ENCODE measurements at places on chromosomes 5 and 9.

- DNase-seq = no peak
Observed at GRCh38 chr9:107971241-107971640, 481.7 kb upstream of the KLF4 start.

GRCh38 chr5:1479581-1480188 lies 34.4 kb upstream of the SLC6A3 start:
- peak; percentile 59 for DNase-seq

DNA sequence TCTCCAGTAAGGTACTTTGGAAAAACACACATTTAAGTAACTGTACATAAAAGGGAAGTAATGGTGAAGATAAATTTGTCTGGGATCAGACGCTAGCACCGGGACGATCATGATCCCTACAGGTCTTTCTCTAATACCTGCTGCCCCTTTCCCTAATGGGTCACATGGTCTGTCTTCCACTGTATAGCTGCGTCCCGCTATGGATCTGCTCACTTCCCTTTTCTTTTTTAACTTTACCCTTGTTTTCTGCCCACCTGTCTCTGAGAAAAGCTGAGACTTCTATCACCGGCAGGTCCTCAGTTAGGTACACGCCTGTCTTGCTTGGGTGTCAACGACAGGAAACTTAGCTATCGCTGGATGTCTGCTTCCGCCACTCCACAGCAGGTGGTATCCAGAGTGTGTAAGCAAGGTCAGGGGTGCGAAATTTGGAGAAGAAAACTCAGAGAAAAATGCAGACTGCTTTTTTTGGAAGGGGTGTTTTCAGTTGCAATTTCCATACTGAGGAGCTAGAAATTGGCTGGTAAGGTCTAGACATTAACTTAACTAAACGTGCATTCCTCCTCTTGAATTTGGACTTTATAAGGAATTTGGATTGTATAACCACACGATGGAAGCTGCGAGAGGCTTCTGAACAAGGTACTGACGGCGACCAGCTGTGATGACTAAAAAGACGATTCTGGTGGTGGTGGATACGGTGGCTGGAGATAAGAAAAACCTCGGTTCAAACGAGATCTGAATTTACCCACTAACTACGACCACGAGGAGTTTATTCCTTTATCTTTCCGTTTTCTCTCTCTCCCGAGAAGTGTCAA lies 1.1 kb upstream of the ICE1 start:
- DNase-seq = no peak

DNA sequence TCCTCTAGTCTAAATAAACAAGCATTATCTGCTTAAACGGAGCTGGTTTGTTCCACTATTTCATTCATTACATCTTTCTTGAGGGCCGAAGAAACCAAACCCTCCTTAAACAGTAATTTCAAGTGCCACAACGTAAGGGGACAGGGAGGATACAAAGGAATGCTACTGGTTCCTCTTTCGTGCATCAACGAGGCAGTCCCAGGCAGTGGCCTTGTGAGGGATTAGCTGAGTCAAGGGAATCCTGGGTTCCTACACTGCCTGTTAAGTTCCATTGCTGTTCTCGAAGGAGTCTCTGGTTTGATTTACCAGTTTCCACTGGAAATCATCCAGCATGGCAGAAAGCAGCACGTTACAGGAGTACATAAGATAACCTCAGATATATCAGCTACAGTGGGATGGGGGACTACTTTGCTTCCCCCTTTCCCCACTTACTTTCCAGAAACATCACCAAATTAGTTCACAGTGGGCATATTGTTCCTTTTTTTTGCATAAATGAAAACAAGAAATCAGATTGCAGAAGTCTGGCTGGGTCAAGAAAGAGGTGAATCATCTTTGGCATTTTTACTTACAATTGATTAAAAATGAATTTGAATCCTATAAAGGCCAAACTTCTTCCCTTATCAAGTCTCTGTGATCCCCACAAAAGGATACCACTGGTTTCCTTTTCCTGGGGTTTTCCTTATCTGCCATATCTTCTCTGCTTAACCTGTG lies 2.5 kb upstream of the RANBP3L start:
- no peak for DNase-seq

DNA sequence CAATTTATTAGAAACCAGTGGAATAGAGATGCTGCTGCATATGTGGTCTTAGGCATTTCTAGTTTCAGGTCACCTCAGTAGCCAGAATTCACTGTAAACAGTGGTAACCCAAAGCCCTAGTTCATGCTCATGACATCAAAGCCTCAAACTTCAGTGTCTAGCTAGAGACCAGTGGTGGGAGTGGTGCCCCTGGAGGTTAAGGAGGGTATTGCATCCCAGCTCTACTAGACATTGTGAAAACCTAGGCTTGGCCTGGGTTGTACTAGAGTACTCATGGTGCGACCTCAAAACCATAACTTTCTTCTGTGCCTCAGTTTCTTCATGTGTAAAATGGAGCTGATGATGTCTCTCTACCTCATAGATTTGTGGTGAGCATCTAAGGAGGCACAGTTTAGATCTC lies 18.8 kb downstream of the COL5A1 start:
- DNase-seq = no peak

DNA sequence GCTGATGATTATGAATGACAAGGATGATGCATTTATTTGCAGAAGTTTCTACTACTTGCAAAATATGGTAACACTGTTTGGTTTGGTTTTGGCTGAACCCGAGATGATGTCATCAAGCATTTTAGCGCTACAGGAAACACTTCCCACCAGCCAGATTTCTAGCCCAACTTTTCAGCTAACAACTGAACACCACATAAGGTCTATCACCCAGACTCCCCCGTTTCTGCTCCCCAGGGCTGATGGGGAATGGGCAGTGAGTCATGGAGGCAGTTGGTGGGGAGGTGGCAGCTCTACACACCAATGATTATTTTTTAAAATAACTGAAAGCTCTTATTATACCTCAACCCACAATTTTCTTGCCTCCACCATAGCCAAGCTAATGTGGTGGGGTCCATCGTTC lies 302.9 kb downstream of the CEMIP2 start:
- DNase-seq = no peak

GRCh38 chr9:71003346-71003745 lies 118.1 kb downstream of the TRPM3 start:
- no peak for DNase-seq

- no peak for DNase-seq
Observed at GRCh38 chr5:179788193-179788854, 5.5 kb upstream of the LTC4S start.

DNA sequence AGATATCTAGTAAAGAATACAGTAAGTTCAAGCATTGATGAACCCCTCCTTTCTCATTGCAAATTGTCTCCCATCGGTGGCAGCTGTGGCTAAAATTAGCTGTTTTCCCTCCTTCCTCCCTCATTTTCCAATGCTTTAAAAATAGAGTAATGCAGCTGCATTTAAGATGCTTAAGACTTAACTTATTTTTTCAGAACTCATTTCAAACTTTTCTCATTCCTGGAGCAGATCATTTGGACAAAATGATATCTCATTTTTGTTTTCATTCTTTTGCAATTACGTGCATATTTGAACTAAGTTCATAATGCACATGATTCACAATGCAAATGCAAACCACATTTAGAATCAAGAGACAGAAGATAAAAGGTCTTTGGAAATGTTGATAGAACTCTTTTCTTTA lies 14.6 kb downstream of the HSPB3 start:
- peak; percentile 81 for DNase-seq

GRCh38 chr5:6317116-6317798 lies 61.1 kb downstream of the MED10 start:
- no peak for DNase-seq

DNA sequence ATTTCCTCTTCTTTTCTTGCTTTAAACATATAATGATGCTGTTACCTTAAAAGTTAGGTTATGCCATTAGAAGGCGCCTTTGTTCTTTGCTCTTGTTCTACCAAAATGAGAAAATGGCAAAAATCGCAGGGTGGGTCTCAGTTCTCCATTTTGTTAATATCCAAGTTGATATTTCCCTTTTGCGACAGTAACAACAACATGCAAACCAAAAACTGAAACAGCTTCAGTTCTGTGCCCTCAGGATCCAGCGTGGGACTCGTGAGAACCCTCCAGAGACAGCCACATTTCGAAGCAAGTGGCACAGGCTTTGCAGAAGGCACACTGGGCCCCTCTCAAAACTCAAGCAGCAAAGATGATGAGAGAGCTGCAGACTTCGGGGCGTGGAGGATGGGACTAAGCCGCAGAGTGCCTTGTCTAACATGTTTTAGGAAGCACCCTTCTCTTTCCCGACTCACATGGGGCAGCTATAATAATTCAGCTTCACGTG lies 33.0 kb upstream of the LCP2 start:
- DNase-seq = no peak

- DNase-seq = no peak
Observed at GRCh38 chr9:5392285-5392684, 45.4 kb downstream of the PLGRKT start.

DNA sequence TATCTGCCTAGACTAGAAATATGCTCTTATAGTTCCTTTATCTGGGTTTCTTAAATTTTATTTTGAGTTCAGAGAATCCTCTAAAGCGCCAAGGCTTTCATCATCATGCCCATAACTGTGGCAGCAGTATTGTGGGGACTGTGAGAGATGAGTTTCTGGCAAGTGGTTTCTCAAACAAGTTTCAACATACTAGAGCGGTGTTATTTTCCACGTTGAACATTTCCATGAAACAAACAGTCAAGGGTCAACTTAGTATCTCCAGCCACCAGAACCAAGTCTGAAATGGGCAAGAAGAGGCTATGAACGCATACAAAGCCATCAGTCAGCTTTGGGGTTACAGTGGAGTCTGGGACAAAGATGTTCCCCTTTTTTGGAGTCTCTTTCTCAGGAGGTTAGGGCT lies 40.3 kb downstream of the SERINC5 start:
- DNase-seq = no peak

- DNase-seq = peak; percentile 49
Observed at GRCh38 chr9:112020680-112021596, 124.3 kb downstream of the UGCG start.

DNA sequence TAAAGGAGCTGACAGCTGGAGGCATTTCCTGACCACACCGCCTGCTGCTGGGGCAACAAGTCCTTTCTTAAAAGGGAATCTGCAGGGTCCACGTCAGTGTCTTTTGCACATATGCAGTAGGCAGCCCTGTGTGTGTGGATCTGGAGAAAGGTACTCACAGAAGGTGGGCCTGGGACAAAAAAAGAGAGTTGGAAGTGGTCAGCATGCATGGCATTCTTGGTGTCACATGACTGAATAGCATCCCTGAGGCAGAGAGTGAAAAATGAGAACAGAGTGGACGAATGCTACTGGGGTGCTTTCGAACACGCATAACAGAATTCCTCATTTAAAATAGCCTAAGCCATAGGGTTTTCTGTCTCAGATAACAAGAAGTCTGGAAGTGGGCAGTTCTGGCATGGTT lies 47.0 kb downstream of the DNAJC21 start:
- no peak for DNase-seq

- no peak for DNase-seq
Observed at GRCh38 chr5:9054821-9055589, 490.9 kb downstream of the SEMA5A start.

GRCh38 chr9:125852386-125852785 lies 105.2 kb downstream of the PBX3 start:
- DNase-seq = no peak

DNA sequence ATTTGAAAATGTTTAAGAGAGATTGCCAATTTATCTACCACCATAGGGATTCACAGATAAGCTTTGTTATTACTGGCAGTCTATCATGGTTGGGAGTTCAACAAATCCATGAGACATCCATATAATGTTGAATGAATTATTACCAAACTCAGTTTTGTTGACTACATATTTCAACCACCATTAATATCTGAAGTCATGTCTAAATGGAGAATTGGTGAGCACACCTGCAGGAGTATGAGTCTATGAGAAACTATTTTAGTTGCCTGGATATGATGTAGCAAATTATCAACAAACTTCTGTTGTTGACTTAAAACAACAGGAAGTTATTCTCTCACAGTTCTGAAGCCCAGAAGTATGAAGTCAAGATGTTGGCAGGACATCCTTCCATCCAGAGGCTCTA lies 126.8 kb upstream of the FBXL7 start:
- no peak for DNase-seq

Measured in muscle of back (tissue), 13 donors.